Purkinje cell (primary cell): ENCODE measurements at places on chromosomes 7 and 10. TPM values are rescaled to one million over a fixed set of nuclear protein-coding genes. Genes with fewer than 3 reads are reported as not detected.

The TRPV5 gene
- polyA plus RNA-seq: not detected in 2 replicates

The TMEM270 gene
- polyA plus RNA-seq: not detected in 2 replicates

The FRA10AC1 gene
- 48.6 and 56.6 TPM in 2 replicates for polyA plus RNA-seq

The SHTN1 gene
- polyA plus RNA-seq: 55.0 and 70.4 TPM in 2 replicates

The SLC35G1 gene
- 4.2 and 9.3 TPM in 2 replicates for polyA plus RNA-seq
